ENCODE measurements at places on chromosomes 11 and 22.

DNA sequence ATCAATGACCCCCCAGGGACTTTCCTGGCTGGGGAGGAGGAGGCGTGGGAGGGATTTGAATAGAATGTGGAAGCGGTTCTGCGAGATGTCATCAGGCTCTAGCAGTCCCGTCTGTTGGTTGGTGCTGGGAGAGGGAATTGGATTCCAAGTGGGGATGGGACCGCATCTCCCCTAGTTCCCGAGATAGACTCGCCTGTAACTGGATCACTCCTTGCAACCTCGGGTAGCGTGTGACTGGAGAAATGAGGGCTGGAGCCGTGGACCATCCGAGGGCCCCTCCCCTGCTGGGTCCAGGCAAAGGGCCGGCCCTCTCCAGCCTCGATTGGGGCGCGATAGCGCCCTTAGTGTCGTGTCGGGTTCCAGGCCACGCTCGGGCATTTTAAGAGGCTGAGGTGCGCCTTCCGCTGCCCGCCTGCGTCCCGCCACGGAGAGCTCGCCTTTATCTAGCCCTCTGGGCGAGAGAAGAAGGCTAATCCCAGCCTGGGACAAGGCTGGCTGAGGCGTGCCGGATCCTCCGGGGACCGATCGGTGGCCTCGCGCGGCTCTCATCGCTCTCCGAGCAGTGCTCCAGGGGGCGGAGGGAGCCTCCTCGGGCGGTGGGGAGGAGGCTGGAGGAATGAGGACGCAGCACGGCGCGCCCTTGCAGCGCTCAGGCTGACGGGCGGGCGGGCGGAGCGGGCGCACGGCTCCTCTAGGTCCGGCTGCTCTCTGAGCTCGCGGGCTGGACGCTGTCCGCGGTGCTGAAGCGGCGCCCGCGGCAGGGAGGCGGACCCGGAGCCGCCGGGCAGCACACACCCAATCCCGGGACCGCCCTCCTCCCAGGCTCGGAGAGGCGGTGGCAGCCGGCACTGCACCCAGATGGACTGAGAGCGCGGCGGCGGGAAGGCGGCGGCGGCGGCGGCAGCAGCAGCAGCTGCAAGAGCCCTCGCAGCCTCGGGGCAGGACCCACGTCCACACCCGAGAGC lies 107.8 kb downstream of the OSBP2 start:
- peak; percentile 90 for DNase-seq

GRCh38 chr11:82959987-82960778 lies 58.6 kb downstream of the DDIAS start:
- no peak for DNase-seq

DNA sequence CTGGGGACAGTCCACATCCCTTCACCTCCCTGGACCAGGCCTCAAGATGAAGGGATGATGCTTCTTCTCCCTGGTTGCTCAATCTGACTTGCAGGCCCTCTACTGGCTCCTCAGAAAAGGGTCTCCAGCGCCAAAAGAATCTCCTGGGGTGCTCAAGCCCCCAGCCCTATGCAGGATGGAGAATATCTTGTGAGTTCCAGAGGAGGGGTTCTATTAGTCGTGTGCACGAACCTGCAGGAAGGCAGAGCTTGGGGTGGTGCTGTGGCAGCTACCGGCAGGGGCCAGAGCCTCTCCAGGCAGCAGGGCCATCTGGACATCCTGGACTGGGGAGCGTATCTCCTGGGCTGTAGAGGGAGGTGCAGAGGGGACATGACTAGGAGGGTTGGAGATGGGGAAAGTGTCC lies 1339.5 kb downstream of the BRD1 start:
- DNase-seq: no peak

DNA sequence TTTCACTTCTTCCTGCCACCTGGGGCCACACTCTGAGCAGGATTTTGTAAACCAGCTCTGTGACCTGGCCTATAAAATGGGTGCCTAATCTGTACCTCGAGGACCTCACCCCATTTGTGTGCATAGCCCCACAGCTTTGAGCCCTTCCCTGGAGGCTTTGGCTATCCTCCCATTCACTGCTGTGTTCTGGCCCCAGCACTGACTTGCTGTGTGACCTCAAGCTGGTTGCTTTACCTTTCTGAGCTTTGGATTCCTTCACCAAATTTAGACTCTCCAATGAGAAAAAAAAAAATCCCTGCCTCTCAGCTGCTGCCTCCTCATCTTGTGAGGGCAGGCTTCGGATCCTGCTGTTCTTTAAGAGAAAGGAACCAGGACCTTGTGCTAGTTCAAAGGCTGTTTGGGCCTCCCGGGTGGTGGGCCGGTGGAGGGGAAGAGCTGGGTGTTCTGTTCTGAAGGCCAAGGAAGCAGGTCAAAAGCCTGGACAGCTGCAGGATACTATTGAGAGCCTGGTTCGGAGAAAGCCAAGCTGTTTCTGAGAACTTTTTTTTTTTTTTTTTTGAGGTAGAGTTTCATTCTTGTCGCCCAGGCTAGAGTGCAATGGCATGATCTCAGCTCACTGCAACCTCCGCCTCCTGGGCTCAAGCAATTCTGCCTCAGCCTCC lies 1.1 kb upstream of the PYGM start:
- DNase-seq: no peak

DNA sequence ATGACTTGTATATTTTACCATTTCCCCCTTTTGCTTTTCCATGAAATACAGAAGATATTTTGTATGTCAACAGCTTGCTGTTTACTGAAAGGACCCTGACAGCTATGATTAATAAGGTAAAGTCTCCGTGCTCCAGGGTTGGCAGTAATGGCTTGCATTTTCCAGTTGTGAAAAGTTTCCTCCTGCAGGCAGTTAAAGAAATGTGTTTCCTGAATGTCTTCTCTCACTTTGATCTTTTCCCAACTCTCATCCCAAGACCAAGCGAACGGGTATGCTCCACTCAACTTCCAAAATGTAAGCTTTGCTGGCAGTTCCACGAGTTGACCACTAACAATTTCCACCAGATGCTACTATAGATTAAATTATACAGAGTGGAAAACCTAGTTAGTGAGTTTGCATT lies 8.9 kb downstream of the FIBIN start:
- no peak for DNase-seq

GRCh38 chr22:34841911-34842310 lies 224.0 kb upstream of the ISX start:
- no peak for DNase-seq

DNA sequence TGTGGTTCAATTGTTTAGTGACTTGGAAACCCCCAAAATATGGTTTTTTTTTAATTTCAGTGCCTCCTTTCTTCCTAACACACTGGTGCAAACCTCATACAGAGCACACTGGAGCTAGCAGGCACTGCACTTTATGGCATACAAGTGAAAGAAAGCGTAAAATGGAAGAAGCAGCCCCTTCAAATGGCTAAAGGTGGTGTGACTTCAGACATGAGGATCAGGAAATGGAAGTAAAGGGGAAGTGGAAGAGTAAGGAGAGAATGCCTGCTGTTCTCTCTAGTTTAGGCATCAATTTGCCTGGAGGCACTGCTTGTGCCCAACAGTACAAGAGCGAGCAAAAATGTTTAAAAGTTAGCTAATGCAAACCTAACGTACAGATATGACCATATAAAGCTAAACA lies 5.7 kb downstream of the RSF1 start:
- no peak for DNase-seq

DNA sequence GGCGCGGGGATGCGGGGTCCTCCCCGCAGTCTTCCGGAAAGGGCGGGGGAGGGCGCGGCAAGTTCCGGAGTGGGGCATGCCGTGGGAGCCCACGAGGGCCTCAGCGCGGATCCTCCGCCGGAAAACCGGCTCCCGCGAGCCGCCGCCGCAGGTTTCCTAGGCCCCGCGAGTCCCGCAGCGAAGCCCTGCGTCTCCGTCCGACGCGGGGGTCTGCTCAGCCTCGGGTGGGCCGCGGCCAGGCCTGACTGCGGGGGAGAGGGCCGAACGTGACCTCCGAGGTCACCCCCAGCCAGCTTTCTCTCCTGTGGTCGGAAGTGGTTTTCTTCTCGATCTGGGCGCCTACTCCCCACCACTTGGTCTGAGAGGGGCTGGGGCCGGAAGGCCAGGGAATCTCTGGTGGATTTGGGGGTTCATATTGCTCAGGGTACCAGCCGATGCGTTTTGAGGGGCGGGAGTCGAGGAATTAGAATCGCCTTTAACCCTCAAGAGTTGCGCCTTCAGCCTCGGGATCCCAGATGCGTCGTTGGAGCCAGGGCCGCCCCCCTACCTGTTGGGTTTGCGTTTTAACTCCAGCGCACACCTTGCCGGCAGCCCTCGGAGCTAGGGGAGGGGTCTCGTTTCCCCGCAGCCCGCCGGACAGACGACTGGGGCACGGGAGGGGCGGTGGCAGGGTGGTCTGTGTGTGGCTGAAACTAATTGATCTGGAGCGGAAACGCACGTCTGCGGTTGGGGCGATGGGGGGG lies 3.6 kb upstream of the CCND1 start:
- DNase-seq: no peak

GRCh38 chr11:17852246-17852645 lies 117.7 kb downstream of the KCNC1 start:
- no peak for DNase-seq

GRCh38 chr11:65780770-65781151 lies at the start of gene AP5B1:
AP5B1 (minus strand) TSS chr11:65780976; CDS start chr11:65780591, 385 bp downstream.
- DNase-seq: no peak

DNA sequence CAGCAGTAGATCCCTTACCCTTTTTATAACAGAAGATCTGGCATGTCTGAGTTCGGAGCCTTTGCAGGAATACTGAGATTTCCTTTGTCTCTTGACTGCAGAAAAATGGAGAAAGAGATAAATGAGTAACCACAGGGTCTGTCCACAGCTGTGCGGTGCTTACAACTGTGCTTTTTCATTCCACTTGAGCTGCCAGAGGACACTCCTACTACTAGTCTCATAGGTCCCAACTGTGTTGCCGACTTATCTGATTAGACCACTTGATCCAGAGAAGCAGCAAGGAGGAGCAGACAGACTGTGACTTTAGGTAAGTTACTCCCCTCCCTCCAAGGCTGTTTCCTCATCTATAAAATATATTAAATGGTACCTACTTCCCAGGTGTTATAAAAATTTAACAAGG lies 17.5 kb downstream of the FAM227A start:
- DNase-seq: no peak

GRCh38 chr22:46038516-46039430 lies 61.8 kb upstream of the WNT7B start:
- peak; percentile 44 for DNase-seq

GRCh38 chr11:86743223-86744118 lies 56.9 kb upstream of the PRSS23 start:
- no peak for DNase-seq

GRCh38 chr11:27385245-27385644 lies 22.2 kb upstream of the CCDC34 start:
- no peak for DNase-seq

GRCh38 chr22:21766691-21767462 lies 31.3 kb upstream of the YPEL1 start:
- no peak for DNase-seq

- no peak for DNase-seq
These were observed 4.3 kb upstream of the PHLDA2 start for GRCh38 chr11:2933375-2934020.

GRCh38 chr22:19717691-19718455 lies 3.6 kb downstream of the SEPTIN5 start:
- DNase-seq: peak; percentile 90

- DNase-seq: no peak
These were observed 2.1 kb upstream of the KIAA1671 start for GRCh38 chr22:24950272-24950902.
